ENCODE measurements at places on chromosomes 11 and 22.
A peak's percentile ranks its signal among the peaks of the same experiment; 100 is the strongest.

GRCh38 chr22:45286854-45287551 lies 2.3 kb downstream of the UPK3A start:
- no peak for DNase-seq

GRCh38 chr11:108975026-108975425 lies 310.2 kb downstream of the DDX10 start:
- peak; percentile 7 for DNase-seq

DNA sequence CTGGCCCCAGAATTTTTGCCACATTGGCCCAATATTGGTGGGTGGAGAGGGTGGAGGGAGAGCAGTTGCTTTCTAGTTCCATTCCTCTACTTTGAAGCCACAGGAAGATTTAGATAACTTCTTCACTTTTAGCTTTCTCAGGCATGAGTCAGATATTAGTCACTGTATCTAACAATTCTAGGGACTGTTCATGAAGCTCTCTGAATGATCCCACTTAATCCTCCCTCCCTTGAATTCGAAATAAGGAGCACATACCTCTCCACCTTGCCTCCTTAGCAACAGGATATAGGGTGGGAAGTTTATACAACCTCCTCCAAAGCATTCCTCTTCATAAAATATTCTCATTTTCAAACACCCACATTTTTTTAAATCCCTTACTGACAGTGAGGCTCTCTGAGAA lies 13.5 kb downstream of the FSHB start:
- no peak for DNase-seq

- DNase-seq, result no peak
Observed at GRCh38 chr11:79291948-79292347, 148.9 kb downstream of the TENM4 start.

DNA sequence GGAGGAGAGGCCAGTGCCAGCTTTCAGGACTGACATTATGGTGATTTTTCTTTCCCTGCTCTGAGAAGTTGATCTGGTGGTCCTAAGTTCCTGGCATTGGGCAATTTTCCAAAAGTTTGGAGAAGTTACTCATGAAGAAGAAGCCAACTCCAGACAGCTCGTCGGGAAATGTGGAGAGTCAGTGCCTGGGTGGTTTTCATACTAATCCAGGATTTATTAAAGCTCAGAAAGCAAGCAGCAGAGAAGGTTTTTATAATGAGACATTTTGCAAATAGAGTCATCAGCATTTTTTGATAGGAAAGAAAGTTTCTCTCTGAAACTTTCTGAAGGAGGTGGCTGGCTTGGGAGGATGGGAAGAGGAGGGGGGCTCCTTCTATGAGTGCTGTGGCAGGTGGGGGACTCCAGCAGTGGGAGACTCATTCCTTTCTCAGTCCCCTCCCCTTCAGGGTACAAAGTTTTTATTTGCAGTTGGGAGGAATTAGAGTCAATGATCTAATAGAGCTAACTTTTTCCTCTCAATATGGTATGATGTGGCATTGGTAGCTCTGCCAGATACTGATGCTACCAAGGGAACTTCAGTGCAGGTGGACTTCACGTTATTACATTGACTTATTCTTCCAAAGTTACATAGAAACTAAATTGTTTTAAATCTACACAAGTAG lies 55.4 kb downstream of the LIF start:
- no peak for DNase-seq

GRCh38 chr11:74417379-74417804 lies 19.2 kb upstream of the PGM2L1 start:
- DNase-seq, result peak; percentile 31

GRCh38 chr11:130772266-130773227 lies 143.7 kb downstream of the SNX19 start:
- peak; percentile 43 for DNase-seq

Data from T47D (cell line).